ENCODE measurements at places on chromosomes 1 and 21.

- DNase-seq = no peak
Measured at GRCh38 chr1:29712284-29712651, 475.9 kb downstream of the PTPRU start.

DNA sequence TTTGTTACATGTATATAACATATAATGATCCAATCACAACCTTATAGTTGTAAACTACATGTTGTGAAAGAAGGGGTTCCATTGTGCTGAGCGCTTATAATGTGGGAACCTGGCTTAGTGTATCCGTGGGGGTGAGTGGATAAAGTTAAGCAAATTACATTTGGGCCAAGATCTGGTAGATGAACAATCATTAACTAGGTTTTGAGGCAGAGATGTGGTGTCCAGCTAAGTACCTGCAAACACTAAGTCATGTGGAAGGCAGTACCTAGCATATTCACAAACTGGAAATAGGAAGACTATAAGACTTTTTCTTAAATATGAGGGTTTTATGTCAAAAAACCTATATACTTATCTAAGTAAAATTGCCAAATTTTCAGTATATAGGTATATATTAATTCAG lies 167.2 kb upstream of the PDE4B start:
- DNase-seq = no peak

DNA sequence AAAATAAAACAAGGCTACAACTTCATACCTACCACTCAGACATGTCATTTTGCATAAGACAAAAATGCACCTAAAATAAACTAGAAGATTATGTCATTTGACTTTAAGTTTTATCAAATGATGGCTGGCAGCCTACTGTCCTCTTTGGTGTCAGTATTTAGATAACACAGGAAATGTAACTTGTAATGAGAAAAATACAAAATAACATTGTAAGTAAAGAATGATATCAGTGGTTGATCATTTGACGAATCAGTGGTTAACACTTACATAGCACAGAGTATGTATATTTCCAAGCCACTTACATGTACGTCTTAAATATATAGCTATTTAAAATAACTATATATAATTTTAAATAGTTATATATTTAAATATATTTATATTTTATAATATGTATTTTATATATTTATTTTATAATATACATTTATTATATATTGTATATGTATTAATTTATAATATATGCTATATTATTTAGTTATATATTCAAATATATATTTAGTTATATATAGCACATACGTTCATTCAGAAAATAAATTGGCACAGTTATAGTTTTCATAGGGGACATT lies 44.1 kb downstream of the ZNF678 start:
- DNase-seq = no peak

GRCh38 chr1:51697166-51697565 lies 80.3 kb downstream of the OSBPL9 start:
- DNase-seq = no peak

DNA sequence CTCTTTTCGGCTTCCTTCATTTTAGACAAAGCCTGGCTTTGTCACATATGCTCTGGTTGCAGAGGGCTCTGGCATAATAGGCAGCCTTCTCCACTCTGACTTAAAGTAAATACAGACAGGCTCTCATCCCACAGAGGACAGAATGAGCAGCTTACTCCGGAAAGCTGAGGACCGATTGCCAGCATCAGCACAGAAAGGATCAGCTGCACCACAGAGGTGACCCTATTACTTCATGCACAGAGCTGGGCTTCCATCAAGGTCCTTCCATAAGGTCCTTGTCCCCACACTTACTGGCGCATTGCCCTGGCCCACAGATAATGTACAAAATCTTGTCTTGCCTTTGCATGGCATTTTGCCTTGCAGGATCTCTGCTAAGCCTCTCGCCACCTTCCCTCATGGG lies 67.6 kb downstream of the SEC16B start:
- no peak for DNase-seq

- peak; percentile 55 for DNase-seq
Measured at GRCh38 chr1:42730988-42731387, 9.0 kb downstream of the CLDN19 start.

GRCh38 chr1:59926381-59927123 lies at the start of gene CYP2J2:
Gene CYP2J2 (minus strand): TSS chr1:59926773. CDS start chr1:59926746, 27 bp downstream.
- DNase-seq = peak; percentile 62

DNA sequence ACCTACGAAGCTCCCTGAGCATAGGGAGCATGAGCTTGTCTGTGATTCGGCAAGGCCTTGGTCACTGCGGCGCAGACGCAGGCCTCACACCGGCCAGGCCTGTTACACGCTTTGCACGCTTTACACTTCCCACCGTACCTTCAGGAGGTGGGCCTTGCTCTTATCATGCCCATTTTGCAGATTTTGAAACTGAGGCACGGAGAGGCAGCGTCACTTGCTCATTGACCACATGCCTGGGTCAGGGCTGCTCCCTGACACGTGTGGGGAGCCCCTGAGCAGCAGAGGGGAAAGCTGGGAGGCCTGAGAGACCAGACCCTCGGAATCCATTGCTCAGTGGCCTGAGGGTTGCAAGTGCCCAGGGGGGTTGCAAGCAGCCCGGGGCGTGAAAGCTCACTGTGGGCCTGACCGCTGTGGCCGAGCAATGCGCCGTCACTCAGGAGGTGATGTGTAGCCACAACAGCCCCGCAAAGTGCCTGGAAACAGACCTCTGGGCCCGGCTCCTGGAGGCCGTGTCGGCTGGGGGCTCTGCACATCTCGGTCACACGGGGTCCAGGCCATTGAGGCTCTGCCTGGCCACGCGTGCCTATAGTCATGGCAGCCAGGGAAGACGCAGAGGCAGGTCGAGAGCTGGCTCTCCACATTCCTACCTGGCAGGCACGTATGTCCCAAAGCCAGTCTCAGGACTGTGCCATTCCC lies 6.9 kb downstream of the ARHGEF16 start:
- DNase-seq = no peak

DNA sequence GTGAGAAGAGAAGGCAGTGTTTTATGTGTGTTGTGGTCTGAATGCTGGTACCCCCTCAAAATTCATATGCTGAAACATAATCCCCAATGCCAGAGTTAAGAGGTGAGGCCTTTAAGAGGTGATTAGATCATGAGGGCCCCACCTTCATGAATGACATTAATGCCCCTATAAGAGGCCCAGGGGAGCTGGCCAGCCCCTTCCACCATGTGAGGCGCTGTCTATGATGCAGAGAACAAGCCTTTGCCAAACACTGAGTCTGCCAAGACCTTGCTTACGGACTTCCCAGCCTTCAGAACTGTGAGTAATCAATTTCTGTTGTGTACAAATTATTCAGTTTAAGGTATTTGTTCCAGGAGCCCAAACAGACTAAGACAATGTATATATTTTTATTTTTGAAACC lies 20.2 kb downstream of the CAPZB start:
- no peak for DNase-seq

DNA sequence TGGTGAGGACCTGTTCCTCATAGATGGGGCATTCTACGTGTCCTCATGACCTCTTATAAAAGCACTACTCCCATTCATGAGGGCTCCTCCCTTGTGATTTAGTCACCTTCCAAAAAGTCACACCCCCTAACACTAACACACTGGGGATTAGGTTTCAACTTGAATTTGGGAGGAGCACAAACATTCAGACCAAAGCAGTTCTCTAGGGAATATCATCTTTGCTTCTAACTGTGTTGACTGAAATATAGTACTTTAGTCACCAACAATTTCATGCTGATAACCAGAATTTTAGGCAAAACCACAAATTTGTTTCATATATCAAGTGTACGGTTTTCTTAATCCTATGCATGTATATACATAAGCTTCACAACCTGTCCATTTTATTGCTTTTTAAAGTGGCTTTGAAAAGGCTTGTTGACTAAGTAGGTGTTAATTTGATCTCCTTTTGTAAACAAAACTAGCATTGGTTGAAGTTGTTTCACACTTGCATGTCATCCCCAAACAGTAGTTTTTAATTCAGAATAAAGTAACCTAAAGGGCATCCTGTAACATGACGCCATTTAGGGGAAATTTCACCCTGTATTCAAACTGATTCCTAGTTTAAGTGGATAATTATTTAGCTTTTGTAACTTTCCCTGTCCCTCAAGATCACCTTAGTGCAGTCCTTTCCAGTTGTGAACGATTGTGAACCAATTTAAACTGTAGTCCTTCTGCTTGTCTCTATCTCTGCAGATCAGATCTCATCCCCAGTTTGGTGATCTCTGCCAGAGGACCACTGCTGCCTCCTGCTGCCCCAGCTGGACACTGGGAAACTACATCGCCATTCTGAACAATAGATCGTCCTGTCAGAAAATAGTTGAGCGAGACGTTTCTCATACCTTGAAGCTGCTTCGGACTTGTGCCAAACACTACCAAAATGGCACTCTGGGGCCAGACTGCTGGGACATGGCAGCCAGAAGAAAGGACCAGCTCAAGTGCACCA lies 141.1 kb downstream of the TLR5 start:
- DNase-seq = no peak

DNA sequence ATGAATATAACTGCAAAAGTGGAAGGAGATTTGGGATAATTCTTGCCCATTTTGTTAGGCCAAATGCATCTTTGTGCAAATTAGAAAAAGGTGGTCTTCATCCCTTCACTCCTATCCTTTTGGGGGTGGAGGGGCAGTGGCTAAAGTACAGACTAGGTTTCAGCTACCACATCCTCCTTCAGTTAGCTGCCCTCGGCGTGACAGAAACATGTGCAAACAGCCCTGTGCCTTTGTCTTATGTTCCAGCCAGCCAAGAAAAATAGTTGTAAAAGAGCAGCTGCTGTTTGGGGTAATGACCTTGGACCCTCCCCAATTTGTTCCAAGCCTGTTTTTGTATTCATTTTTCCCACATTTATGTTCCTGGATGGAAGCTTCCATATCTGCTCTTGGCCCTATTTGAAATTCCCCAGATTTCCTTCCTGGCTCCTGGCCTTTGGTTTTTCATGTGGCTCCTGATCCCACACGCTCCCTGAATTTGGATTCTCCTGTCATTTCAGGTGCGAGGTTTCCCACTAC lies 8.3 kb upstream of the LGALS8 start:
- no peak for DNase-seq

- DNase-seq = no peak
Measured at GRCh38 chr1:22332795-22333499, 118.7 kb upstream of the ZBTB40 start.

Data from activated CD8-positive, alpha-beta memory T cell treated with anti-CD3 and anti-CD28 coated beads, Interleukin-2, amount 10 ng/mL, durations not matched to agents 7 days and 5 days (primary cell).